T-cell (primary cell): ENCODE measurements at places on chromosomes 2 and 18. TPM values are rescaled to one million over a fixed set of nuclear protein-coding genes. Genes with fewer than 3 reads are reported as not detected.

ZNF385B gene
- not detected for total RNA-seq

SCRN3 gene
- total RNA-seq, result 17.9 TPM

GRCh38 chr2:220334210-220334609 is 706.8 kb downstream of the SLC4A3 start:
- DNase-seq, result no peak

DNA sequence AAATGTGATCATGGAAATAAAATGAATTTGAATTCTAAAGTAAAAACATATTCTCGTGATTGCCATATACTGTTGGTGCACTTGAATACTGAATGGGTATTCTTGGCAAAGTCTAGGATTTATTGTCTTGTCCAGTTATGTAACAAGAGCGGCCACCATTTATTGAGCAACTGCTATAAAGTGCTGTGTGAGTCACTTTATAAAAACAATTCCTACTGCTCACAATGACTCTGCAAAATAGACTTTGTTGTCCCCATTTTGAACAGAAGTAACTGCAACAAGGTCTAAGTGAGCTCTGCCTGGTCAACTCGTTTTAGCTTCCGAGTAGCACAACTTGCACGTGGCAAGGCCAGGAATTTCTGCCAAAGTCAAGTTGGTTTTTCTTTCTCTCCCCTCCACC is 995.6 kb upstream of the FANCL start:
- no peak for DNase-seq

GRCh38 chr2:201149064-201149820 is 33.3 kb downstream of the CFLAR start:
- no peak for DNase-seq

COPS9 gene
- 86.2 TPM for total RNA-seq

DNA sequence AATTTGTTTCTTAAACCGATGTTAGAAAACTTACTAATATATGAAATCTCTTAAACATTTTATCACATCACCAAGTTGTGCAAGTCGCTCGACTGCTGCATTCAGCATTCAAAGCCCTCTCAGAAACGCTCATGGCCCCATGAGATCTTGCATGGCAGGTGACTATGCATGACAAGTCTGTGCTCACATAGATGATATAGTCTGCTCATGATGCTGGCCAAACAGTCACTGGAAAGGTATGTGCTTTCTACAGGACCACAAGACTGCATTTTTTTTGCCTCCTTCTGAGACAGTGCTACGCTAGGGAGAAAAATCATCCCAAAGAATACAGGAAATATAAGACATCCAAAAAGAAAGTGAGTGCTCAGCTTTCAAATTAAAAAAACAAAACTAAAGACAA is 98.3 kb upstream of the ZBTB14 start:
- DNase-seq, result no peak

DNA sequence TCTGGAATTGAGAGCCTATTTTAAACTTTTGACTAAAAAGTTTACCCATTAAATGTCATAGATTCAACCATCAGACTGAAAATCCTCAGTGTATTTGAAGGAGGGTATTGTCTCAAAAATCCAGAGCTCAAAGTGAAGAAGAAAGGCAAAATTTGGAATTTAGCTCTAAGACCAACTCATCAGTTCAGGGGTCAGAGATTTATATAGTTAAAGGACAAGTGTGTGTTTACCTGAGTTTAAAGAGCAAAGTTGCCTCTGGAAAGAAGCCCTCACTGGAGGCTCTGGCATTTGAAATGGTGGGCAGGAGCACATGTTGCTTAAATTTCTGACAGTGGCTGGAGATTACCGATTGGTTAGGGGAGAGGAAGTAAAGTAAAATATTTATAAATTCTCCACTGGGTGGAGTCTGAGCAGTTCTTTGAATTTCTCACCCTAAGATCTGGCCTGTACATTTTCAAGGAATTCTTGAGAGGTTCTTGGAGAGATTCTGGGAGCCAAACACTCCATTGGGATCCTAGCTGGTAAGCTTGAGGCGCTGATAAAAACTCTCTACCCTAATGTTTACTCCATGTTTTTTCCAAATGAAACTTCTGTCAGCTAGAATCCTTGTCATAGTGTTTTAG is at the start of gene KYNU:
Gene KYNU (plus strand): TSS at position 449 of the 623 bp plus-strand sequence. CDS start 7,704 bp downstream, outside the sequence.
- DNase-seq, result no peak

GRCh38 chr2:29761278-29761677 is 160.1 kb downstream of the ALK start:
- no peak for DNase-seq

OLA1 gene
- total RNA-seq, result 32.1 TPM

DNA sequence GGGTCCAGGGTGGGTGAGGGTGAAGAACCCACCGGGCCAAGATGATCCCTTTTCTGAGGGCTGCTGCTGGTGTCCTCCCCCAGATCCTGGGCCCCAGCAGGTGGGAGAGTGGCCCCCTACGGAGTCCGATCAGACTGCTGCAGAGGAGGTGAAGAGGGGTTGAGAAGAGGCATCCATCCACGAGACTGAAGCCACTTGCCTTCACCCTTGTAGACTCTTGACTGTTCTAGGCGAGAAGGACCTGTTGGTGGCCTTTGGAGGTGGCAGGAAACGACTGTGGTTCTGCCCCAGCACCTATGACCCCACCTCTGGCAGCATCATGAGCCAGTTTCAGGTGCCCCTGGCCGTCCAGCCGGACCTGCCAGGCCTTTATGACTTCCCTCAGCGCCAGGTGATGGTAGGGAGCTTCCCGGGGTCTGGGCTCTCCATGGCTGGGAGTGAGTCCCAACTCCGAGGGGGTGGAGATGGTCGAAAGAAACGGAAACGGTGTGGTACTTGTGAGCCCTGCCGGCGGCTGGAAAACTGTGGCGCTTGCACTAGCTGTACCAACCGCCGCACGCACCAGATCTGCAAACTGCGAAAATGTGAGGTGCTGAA is 1.5 kb downstream of the TET3 start:
- no peak for DNase-seq

DNA sequence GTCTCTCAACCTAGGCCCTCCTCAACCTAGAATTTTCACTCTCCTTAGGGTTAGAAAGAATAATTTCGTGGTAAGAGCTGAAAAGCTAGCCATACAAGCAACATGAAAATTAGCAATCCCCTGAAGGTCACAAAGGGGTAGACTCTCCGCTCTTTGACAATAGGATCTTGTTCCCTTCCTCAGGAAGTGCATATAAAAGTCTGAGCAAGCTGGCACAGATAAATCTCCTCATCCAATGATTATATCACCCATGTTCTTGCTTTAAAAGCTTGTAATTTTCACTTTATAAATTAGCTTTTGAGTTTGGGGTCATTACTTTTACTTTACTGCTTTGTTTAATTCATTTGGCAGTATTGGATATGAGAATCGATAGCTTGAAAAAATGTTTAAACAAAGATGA is 852.3 kb upstream of the CRIM1 start:
- no peak for DNase-seq

DNA sequence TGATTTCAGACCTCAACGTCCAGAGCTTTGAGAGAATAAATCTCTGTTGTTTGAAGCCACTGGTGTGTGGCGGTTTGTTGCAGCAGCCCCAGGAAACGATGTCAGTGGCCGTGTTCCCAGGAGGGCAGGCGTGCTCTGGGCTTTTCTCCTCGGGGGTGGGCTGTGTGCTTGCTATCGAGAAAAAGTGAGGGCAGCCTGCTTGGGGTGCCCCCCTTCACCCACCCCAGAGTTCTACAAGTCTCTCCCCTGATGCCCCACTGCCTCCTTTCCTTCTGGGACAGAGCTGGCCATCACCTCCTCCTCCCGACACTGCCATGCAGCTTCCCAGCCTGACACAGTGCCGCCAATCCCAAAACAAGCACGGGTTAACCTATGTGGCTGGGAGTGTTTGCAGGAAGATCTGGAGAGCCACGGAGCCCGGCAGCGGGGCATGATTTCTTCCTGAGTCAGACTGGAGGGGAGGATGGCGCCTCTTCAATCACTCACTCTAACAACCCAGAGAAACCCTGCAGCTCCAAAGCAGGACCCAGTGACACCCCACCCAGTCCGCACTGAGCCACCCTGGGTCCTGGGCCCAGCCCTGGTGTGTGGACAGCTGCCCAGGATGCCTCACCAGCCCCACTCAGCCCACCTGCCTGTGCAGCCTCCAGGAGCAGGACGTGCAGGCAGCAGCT is 213.7 kb upstream of the RAB6C start:
- DNase-seq, result no peak

- DNase-seq, result no peak
Measured at GRCh38 chr18:80170395-80171053, 61.5 kb downstream of the ADNP2 start.

DNA sequence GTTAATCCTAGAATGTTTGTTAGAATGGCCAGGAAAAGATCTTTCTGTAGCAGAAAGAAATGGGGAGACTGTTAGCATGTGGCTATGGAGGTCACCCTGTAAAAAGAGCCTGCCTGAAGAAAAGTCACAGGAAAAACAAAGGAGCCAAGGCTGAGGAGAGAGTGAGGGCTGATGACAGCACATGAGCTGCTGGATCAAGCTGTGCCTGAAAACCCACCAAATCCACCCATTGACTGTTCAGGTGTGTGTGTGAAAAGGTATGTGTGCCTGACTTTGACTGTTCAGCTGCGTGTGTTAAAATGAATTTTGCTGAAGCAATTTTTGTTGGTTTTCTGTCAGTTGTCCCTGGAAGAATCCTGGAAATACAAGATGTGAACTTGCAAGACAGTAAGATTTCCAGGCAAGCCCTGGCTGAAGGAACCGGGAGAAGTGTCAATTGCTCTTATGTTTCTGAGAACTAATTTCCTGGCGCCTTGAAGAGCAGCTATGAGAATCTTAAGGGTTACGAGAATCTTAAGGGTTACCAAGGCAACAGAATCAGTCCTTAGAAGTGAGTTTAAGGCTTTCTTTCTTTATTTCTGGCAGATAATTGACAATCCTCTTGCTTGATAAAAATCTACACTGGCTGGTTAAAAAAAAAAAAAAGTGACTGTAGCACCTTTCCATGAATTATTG is 73.0 kb upstream of the LGALSL start:
- DNase-seq, result no peak

CABYR gene
- total RNA-seq, result 1.1 TPM

DNA sequence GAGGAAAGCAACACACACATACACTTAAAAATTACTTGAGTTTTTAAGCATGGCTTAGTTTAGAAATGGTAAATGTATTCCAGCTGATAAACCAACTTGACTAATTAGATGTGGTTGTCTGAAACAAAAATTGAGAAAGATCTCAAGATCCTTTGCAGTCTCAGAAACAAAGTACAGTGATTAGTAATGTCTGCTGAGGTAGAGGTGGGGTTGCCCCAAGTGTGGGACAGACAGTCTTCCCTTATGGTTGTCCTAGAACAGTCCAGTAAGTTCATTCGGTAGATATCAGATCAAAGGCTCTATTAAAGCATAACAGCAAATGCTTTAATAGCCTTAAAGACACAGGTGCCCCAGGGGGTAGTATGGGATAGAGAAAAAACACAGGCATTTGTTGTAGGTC is 94.5 kb downstream of the BARD1 start:
- DNase-seq, result no peak

DNA sequence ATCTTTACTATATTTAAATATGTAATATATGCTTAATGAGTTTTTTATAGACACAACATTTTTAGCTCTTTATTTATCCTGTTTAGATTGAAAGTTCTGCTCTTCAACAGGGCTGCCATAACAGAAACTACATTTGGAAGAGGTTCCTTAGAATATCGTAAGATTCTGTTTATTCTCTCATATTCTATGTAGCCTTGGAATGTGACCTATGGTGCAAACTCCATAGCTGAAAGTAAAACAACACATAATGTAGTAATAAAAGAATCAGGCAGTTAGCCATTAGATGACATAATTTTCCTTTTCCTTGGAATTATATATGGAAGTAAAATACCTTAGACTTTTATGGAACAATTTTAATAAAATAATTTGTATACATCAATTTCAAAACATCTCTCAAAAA is 91.3 kb downstream of the ZNF804A start:
- DNase-seq, result no peak

MOGAT1 gene
- total RNA-seq, result not detected

DNA sequence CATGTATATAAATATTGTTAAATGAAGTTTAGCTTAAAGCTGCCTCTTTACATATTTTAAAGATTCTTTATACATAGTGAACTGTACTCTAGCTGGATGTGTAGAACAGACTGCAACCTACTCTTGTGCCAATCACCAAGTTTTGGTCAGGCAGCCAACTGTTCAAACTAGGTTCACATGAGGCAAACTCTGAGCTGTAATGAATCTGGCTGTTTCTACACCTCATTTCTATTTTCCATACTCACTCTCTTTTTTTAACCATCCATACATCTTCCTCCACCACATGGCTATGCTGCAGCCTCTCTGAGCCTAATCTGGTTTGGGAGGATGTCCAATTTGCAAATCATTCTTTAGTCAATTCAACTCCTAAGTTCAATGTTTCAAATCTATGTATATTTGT is 974.8 kb downstream of the CNTNAP5 start:
- no peak for DNase-seq

DNA sequence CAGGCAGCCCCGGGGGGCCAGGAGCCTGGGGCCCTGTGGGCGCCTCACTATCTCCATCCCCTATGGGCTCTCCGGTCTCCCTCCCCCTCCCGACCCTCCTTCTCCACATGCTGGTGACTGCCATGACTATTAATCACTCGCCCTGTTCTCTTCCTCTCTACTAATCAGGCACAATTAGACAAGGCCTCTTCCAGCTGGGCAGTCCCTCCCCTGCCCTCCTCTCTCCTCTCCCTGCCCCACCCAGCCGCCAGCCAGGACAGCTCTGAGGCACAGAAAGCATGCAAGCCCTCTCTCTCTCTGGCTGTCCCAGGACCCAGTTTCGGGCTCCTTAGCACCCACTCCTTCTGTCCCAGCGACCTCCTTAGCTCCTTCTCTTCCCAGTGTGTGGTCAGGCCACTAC is 5.8 kb downstream of the ASIC4 start:
- DNase-seq, result no peak

CBLN2 gene
- total RNA-seq, result not detected

- DNase-seq, result no peak
Measured at GRCh38 chr2:1656326-1656960, 87.9 kb downstream of the PXDN start.

DNA sequence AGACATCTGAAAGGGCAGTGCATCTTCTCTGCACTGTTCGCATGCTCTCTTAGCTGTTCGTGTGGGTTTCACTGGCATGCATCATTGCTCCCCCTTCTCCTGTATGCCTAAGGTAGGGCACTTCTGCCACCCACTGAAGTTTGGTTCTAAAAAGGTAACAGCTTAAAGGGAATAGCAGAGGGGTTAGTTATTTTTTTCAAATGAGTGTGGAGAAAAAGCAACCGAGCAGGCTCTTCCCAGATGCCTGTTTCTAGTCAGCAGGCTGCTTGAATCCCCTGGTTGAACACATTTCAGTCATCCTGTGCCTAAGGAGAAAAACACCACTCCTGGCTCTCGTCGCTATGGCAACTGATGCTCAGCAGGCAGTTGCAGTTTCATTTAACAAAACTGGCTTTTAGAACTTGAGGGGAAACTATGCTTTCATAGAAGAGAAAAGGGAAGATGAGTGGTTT is 69.8 kb upstream of the GALNT3 start:
- DNase-seq, result no peak

- DNase-seq, result no peak
Measured at GRCh38 chr18:45829855-45830254, 4.4 kb downstream of the SIGLEC15 start.

- no peak for DNase-seq
Measured at GRCh38 chr18:76233406-76233805, 261.6 kb downstream of the ZNF516 start.
